Stimulated activated CD4-positive, alpha-beta T cell treated with anti-CD3 and anti-CD28 coated beads, Interleukin-2, amount 100 ng/mL, for 48 hours (primary cell): ENCODE measurements at places on chromosomes 7 and 10.

- peak; percentile 11 for DNase-seq
Observed at GRCh38 chr7:32957326-32958045, at the start of gene FKBP9. FKBP9 (plus strand) TSS chr7:32957440; CDS start chr7:32957574, 134 bp downstream.

- no peak for DNase-seq
Observed at GRCh38 chr10:659688-660141, 29.8 kb downstream of the DIP2C start.

- no peak for DNase-seq
Observed at GRCh38 chr7:88669913-88670312, 89.6 kb upstream of the ZNF804B start.

GRCh38 chr7:71824006-71824760 is 588.0 kb downstream of the CALN1 start:
- DNase-seq = no peak

GRCh38 chr10:94199565-94199964 is 163.2 kb downstream of the NOC3L start:
- no peak for DNase-seq

DNA sequence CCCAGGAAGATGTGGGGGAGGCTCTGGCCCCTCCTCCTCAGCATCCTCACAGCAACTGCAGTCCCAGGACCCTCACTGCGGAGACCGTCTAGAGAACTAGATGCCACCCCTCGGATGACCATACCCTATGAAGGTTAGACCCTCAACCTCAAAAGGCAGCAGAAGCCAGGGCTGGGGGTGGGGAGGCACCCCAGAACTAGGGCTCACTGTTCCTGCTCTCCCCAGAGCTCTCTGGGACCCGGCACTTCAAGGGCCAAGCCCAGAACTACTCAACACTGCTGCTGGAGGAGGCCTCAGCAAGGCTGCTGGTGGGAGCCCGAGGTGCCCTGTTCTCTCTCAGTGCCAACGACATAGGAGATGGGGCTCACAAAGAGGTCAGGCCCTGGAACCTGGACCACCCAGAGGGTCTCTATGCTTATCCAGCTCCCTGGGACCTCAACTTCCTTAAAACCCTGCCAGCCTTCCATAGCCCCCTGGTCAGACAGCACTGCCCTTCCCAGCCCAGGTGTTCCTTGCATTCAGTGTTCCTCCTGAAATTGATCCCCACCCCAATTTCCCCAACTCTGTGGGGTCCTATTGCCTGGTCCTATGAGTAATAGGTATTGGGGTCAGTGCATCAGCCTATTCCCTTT is 3.7 kb downstream of the SEMA4G start:
- no peak for DNase-seq

DNA sequence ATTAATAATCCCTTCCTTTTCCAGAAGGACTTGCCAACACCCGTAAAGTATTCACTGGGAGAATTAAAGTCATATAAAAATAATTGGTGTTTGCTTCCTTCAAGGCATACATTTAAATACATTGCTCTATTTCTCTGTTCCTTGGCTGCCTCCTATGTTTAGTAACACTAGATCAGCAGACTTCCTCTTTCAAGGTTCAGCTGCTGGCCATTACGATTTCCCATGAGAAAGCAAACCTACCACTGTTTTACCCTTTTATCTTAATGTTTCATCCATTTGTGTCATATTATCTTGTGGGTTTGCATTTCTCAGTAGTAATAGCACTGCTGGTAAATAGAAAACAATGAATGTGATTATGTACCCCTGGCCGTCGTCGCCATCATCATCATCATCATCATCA is 313.8 kb upstream of the BMPER start:
- DNase-seq = no peak

DNA sequence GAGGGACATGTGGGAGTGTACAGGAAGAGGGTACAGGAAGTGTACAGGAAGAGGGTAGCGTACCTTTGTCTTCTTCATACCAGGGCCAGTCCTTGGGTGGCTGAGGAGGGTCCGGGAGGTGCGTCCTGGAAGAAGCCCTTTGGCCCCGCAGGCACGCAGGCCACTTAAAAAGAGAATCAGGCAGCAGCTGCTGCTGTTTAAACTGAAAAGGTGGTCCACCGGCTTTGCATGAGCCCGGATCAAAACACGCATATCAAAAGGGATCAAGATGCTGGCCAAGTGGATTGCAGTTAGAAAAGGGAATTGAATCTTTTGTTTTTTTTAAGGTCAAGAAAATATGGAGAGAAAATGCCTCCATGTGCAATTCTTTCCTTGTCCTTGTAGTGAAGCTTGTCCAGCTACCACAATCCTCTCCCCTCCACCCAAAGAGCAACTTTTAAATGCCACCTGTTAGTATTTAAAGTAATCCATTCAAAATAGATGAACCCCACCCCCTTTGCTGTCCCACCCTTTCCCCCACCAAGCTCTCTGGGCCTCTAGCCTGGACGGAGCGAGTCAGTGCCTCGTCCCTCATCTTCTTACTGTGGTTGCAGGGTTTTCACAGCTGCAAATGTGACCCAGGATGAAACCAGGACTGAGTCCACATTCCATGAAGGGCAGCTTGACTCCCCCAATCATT is 142.8 kb downstream of the GLCCI1 start:
- DNase-seq = no peak

DNA sequence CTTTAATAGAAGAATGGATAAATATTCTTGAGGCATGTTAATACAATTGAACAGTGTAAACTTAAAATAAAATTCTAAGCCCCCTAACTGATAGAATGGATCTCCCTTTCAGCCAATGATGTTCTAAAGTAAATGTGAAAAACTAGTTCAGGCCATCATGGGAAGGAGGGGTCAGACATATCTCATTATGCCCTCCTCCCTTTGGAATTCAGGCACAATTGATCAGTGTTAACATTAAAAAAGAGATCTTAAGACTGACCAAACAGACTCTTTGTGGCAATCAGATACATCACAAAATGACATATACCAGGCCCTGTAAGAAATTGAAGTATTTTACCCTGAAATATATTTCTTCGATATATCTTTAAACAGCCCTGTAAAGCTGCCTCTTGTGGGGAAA is 683.0 kb upstream of the LRRTM3 start:
- DNase-seq = no peak

- DNase-seq = no peak
Observed at GRCh38 chr7:49866076-49866735, 92.8 kb downstream of the VWC2 start.

GRCh38 chr10:58436071-58436470 is 50.9 kb downstream of the TFAM start:
- DNase-seq = no peak

DNA sequence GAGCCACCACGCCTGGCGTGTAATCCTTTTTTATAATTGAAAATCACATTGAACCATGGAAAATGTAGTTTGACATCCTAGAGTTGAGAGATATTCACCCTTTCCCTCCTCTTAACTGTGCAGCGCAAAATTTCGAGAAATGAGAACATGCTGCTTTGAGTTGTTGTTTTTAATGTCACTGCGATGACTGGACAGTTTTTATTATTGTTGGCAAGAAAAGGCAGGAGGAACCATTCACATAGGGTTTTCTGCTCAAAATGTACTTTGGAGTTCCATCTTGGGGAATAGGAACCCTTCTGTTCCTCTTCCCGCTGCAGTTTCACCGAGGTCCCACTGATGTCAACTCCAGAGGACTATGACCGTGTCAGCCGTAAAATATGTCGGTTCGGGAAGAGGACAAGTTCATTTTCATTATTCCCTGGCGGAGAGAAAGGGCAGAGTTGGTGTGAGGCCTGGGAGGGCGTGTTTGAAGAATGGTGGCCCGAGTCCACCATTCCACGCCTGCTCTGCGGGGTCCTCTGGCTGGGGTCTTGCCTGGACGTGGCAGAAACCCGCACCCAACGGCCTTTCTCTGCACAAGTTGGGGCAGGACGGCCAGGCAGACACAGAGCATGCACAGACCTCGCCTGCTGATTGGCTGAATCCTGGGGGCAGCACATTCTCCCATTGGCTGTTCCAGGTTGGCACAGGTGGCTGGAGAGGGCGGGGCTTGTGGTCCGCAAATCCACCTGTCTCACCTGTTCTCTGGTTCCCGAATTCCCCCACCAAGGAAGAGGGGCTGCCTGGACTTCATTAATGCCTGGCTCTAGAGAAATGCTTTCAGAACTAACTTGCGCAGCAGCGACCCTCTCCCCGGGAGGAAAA is 105.1 kb upstream of the TCF7L2 start:
- no peak for DNase-seq

DNA sequence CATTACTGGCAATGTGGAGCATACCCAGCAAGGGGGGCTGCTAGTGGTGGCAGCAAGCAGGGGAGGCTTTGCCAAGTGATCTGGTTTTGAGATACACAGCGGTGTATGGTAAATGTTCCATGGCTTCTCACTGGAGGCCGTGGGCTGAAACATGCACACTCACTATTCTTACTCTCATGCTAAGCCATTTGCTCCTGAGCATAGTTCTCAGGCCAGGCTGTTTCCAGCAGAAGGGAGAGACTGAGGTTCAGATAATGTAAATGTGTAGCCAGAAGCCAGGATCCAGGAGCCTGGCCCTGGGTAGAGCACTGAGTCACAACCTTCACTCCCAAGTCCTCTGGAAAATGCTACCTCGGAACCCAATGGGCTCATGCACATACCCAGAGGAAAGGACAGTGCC is 757.9 kb downstream of the GRID1 start:
- DNase-seq = no peak
